Right renal pelvis (tissue), 4 donors: ENCODE measurements at places on chromosomes 12 and 14.

DNA sequence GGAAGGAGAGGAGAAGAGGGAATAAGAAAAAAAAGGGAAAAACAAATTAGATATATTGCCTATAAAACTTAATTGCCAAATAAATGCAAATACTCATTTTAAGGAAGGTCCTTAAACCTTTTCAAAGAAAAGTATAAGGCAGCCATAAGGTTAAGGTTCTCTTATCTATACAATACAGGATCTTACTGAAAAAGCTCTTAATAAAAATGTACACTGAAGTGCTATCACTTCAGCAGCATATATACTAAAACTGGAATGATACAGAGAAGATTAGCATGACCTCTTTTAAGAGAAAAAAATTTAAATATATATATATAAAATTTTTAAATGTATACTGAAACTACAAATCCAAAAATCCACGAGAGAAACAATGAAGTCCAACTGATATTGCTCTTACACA is 65.6 kb downstream of the PPP2R5E start:
- DNase-seq, result no peak

- DNase-seq, result no peak
Measured at GRCh38 chr14:98242903-98243302, 1029.1 kb downstream of the BCL11B start.

- DNase-seq, result no peak
Measured at GRCh38 chr14:96920023-96920422, 122.8 kb downstream of the VRK1 start.

DNA sequence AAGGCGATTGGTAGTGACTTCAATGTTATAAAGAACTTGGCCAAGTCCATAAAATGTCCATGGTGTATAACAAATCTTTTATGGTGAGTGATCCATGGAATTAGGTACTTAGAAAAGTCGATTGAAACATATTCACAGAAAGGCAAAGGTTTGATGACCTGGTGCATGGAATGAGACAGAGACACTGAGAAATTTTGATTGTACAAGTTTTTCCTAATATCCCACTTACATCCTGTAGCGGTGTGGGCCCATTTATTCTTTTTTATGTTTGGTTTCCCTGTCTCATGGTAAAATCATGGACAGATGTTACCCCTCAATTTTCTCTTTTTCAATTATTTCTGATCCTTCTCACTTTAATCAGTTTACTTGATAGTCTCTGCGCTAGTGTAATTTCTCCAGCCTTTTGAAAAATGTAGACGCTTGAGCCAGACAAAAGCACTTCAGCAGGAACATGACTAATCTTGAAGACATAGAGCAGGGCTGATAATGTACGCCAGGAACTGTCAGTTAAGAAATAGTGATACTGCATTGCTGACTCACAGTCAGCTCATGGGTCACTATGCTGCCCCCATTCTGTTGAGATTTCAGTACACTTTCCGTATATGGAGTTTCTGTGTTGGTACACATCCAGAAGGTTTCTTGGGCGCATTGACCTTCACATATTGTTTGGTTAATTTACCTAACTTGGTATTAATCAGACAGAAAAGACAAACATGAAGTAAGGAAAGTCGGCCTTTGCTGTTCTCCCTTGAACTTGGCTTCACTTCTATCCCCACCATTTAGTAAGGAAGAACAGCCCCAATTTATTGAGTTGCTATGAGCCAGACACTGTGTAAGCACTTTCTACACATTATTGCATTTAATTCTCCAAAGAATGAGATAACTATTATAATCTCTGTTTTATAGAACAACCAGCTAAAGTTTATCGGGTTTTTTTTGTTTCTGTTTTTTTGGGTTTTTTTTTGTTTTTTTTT is 841.7 kb downstream of the DIO2 start:
- DNase-seq, result no peak

- no peak for DNase-seq
Measured at GRCh38 chr12:50039151-50039835, 14.0 kb upstream of the RACGAP1 start.

DNA sequence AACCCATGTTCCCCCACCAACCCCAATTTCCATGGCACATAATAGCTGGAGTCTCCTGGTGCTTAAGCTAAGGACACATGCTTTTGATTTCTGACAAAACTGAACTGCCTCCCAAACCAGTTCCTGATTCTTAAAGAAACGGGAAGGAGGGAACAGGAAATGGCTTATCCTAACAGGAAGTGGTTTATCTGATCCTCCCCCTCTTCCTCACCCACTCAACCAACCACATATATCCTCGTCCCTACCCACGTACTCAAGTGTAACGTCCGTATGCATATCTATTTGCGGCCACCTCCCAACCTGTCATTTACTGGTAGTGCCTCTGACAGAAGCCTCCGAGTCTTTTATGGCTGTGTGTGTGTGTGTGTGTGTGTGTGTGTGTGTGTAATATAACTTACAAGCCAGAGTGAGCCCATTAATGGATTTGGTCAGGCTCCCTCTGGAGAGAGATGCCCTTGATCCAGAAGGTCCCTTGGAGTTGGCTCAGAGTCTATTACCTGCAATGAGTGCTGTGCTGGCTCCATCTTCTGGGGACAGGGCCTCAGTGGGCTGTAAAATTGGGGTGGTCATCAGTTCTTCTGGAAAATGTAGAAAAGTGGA is 7.7 kb downstream of the DAZAP2 start:
- no peak for DNase-seq

GRCh38 chr12:54191550-54192022 is 2.8 kb upstream of the SMUG1 start:
- peak; percentile 89 for DNase-seq

DNA sequence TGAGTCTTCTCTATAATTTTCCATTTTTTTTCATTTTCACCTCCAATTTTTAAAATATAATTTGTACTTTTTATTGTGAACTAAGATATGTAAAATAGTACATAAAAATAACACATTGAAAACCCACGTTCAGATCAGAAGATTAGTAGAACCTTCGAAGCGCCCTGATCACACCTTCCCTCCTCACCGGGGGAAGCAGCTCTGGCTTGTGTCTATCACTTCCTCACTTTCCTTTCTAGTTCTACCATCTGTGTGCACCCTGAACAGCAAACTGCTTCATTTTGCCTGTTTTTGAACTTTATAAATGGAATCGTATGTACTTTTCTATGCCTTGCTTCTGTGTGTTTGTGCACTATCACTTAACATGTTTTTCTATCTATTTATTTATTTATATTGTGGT is 11.8 kb upstream of the CD27 start:
- no peak for DNase-seq

GRCh38 chr12:69214169-69214568 is 25.2 kb upstream of the CPSF6 start:
- no peak for DNase-seq

DNA sequence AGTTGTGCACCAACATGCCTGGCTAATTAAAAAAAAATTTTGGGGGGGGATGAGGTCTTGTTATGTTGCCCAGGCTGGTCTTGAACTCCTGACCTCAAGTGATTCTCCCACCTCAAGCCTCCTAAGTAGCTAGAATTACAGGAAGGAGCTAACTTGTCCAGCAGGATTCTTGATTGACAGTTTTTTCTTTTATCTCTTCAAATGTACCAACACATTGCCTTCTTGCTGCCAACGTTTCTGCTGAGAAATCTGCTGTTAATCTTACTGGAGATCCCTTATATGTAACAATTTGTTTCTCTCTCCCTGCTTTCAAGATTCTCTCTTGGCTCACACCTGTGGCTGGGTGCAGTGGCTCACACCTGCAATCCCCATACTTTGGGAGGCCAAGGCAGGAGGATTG is 22.4 kb upstream of the MARK3 start:
- DNase-seq, result no peak

GRCh38 chr12:47590771-47591360 is 115.0 kb downstream of the RPAP3 start:
- no peak for DNase-seq

DNA sequence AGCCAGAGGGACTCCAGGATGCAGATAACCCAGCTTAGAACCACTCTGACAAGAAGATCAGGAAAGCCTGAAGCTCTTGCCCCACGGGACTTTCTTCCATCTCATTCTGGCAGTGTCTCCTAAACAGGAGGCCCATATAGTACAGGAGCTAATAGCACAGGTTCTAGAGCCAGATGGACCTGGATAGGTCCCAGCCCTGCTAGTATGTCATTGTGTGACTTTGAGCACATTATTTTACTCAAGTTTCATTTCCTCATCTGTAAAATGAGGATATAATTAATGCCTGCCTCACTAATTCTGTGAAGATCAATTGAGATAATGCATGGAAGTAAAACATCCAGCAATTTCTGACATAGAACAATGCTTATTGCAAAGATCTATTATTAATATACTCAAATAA is 66.5 kb upstream of the GZMB start:
- DNase-seq, result no peak

DNA sequence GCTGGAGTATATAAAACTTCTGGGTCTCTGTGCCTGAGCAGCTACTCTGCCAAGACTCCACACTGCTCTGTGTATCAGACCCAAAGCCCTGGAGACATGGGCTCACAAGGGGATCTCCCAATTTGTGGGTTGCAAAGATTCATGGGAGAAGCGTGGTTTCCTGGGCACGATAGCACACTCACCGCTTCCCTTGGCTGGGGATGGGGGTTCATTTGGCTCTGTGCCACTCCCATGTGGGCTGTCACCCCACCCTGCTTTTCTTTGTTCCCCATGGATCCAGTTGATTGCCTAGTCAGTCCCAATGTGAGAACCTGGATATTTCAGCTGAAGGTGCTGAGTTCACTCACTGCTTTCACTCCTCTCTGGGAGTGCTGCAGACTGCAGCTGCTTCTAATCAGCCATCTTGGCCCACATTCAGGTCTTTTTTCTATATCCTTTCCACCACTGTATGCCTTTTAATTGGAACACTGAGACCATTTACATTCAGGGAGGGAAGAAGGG is 40.0 kb upstream of the PCNX4 start:
- DNase-seq, result no peak

DNA sequence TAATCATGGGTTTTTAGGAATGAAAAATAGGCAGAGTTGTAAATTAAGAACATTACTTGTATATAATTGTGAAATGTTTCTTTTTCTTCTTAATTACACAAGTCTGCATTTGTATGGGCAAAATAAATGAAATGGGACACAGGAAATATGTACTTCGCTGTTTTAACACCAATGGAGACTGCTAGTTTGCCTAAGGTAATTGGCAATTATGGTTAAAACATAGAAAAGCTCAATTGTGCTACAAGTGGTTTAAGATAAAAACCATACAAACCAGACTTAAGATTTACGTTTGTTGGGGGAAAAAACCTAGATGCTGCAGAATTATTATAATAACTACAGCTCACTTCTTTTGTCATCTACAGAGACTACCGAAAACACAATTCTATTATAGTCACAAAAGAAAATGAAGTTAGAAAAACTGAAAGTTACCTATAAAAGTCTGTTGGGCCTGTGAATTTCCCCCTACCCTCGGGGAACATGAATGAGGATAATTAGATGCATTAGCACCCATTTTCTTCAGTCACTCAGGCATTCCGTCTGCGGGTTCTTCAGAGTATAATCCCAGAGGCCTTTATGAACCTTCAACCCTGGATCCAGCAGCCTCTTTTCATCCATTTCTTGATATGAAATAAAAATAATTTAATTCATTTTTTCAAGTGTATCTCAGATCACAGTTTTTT is 37.2 kb downstream of the BTBD7 start:
- DNase-seq, result no peak

DNA sequence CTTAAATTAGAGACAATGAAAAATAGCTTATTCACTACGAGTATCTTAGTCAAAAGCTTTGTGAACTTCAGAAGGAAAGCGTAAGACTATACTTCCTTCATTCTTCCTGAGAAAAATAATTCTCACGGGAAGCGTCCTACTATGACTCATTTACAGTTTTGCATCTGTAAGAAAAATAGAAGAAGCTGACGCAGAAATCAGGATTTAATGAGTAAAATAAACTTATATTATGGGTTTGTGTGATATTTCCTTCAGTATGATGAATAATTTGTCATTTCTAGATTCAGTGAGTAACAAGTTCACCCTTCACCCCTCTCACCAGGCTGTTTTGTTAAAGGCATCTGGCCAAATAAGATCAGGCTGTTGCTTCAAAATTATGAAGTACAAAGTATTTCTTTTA is 17.8 kb upstream of the PDE3A start:
- DNase-seq, result no peak

GRCh38 chr12:102390068-102390467 is 90.3 kb downstream of the IGF1 start:
- no peak for DNase-seq

- no peak for DNase-seq
Measured at GRCh38 chr12:14950982-14951746, 10.2 kb downstream of the ARHGDIB start.

GRCh38 chr14:71933001-71933587 is 865 bp downstream of the RGS6 start:
- no peak for DNase-seq

DNA sequence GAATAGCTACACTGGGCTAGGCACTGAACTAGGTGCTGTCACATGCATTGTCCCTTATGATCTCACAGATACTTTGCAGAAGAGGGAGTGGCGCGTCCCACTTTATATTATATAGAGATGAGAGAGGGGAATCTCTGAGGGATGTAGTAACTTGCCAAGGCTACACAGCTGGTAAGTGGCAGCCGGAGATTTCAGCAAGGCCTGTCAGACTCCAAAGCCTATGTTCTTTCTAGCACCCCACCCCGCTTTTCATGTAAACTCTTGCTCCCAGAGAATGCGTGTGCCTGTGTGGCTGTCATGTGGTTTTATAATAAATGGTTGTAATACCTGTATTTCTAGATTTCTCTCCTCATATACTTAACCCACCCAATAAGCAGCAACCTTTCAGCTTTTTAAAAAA is 39.1 kb downstream of the WDR20 start:
- no peak for DNase-seq

DNA sequence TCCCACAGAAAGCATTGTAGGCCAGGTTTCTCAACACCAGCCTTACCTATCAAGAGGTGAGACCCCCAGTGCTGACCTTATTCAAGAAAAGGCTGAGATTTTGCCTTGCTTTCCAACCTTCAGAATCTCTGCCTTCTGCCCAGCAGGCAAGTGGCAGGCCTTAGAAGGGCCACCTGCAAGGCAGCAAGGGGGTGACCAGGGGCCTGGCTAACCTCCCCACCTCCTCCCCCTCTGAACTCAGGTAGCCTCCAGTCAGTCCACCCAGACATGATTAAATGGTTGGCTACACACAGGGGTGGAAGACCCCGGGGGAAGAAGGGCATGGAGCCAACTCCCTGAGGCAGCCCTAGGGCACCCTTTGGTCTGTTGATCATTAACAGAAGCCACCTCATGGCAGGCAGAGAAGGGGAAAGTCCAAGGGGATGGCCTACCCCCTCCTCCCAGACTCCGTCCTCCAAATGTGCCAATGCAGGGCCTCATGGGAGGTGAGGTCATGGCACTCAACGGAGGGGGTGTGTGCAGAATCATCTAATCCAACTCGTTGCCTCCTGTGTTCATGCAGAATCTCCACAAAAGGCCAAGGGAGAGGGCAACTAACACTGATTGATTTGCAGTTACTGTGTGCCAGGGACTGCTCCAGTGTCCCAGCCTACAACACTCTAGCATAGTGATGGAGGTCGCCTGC is 8.5 kb downstream of the ZFP36L1 start:
- no peak for DNase-seq

GRCh38 chr12:6340745-6341416 is 995 bp downstream of the TNFRSF1A start:
- DNase-seq, result no peak

- no peak for DNase-seq
Measured at GRCh38 chr14:45271858-45272537, 19.0 kb upstream of the MIS18BP1 start.
